ENCODE measurements at places on chromosomes 2 and 18.
A peak's percentile ranks its signal among the peaks of the same experiment; 100 is the strongest.

DNA sequence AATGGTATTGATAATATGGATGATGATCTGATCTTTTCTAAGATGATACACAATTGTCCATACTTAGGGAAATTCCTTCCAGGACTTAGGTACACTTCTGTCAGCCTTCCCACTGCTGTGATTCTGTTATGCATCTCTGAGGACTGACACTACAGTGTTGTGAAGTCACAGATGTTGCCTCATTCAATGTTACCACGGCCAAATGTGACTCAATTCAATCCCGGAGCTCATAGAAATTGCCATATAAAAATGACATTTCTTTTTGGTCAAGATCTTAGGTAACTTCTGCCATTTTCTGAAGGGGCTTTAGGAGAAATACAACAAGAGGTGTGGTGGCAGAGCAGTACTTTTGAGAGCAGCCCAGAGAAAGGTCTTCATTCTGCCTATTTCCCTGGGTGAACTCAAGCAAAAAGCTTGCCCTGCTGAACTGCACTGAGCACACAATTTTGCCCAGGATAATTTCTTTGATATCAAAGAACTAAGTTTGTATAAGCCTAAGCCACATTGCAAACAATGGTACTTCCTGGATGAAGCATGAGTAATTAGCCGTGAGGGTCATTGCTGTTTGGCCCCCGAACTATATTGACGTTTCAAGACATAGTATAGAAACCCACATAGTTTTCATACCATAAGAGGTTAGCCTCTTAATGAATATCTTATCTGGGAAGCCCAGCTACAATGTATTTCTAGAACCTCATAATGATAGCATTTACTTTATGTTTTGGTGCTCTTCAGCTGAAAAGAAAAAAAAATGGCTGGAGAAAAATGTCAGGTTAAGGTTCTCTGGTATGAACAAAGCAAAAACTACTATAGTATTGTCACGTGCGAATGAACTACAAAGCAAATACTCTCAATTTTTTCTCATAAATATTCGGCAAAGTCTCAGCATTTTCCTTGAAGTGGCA lies 437.4 kb downstream of the MEIS1 start:
- no peak for DNase-seq

- peak; percentile 37 for DNase-seq
These were observed 96.3 kb downstream of the FAM210A start for GRCh38 chr18:13629841-13630715.

GRCh38 chr2:61726456-61727209 lies 127.2 kb downstream of the FAM161A start:
- DNase-seq: no peak

GRCh38 chr2:237732790-237733381 lies 65.7 kb upstream of the RBM44 start:
- DNase-seq: no peak

GRCh38 chr2:222569826-222570225 lies 86.1 kb downstream of the FARSB start:
- no peak for DNase-seq

GRCh38 chr2:73894475-73894850 lies 1.7 kb downstream of the ACTG2 start:
- DNase-seq: no peak

- no peak for DNase-seq
These were observed 63.3 kb upstream of the EFEMP1 start for GRCh38 chr2:55986700-55987440.

DNA sequence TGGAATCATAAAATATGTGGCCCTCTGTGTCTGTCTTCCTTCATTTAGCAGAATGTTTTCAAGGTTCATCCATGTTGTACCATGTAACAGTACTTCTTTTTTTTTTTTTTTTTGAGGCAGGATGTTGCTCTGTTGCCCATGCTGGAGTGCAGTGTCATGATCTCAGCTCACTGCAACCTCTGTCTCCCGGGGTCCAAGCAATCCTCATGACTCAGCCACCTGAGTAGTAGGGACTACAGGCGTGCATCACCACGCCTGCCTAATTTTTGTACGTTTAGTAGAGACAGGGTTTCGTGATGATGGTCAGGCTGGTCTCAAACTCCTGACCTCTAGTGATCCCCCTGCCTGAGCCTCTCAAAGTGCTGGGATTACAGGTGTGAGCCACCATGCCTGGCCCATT lies 31.2 kb downstream of the RAB1A start:
- DNase-seq: no peak

DNA sequence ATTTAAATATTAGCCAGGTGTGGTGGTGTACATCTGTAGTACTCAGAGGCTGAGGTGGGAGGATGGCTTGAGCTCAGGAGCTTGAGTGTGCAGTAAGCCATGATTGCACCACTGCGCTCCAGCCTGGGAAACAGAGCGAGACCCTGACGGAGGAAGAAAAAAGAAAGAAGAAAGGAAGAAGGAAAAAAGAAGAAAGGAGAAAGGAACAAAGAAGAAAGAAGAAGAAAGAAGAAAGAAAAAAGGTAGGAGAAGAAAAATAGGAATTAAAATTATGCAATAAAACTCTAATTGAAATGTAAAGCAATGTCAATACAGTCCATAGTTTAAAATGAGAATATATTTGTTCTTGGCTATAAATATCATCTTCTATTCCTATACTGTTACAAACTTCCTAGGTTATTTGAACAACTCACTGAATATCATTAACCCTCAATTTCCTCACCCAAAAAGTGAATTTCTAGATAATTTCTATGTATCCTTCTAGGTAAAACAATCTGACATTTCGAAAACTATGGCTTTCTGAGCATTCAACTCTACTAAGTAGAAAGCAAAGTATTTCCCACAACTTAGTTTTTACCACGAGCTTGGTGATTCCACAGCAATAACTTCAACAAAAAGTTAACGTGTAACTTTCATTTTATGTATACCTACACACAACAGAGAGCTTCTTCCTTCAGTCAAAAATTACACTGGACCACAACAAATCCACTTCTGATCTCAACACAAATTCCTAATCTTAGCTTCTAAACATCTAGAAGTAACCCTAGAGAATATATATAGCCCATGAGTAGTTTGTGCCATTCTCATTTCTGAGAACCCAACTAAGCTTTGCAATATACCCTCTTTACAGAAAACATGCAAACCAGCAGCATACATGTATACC lies 19.7 kb downstream of the LPIN2 start:
- DNase-seq: no peak

DNA sequence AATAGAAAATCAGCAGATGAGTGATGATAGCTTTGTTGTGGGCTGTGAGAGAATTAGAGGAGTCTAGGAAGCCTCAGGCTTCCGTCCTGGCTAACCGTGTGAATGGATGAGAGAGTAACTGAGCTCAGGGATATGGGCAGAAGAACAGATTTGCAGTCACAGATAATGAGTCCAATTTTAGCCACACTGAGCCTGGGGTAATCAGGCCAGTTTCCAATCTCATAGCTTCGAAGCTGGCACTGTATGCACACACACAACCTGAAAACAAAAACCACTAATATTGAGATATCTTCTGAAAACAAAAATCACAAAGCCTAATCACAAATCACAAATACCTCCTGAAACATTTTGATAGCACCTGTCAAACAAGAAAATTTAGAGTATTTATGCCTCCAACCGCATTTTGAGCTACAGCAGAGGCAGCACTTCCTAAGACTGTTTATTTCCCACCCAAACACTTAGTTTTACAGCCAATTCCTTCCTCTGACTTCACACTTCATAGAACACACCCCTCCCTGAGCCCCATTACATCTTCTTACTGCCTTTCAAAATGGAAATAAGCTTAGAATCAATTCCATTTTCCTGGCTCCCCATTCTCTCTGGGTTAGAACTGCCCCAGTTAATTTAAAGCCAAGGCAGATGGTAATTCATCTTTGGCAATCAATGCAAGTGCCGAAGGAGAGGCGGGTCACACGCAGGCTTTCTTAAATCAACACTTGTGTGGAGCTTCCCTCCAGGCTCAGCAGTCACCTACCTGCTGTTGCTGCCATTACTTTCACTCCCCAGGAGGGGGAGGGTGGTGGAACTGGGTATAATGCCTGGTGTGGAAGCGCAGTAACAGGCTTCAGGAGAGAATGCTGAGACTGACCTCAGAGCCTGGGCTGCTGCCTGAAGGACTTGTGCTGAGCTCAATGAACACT lies 18.9 kb downstream of the TTR start:
- DNase-seq: no peak

GRCh38 chr2:213490087-213490486 lies 205.8 kb downstream of the SPAG16 start:
- DNase-seq: no peak

- DNase-seq: no peak
These were observed 90.2 kb downstream of the ZFP36L2 start for GRCh38 chr2:43136011-43136799.

DNA sequence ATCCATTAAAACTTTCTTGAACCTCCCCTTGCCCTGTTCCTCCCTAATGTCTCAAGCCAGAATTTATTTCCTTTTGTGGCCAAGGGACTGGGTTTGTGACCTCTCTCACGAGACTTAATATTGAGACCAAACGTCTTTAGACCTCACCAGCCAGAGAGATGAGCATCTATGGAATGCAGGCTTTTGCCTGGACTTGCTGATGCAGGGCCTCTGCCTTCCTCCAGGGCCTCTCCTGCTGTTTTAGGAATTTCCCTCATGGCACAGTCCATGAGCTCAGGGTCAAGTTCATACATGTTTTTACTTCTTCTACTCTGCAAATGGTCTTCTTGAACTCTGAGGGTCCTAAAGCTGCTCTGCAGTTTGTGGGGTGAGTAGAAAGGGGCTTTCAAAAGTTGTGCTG lies 22.3 kb downstream of the IL1B start:
- DNase-seq: no peak

- no peak for DNase-seq
These were observed 48.5 kb downstream of the SOCS6 start for GRCh38 chr18:70337139-70337972.

- no peak for DNase-seq
These were observed 33.5 kb upstream of the DAPL1 start for GRCh38 chr2:158761621-158762020.

- DNase-seq: no peak
These were observed 28.6 kb downstream of the MARCO start for GRCh38 chr2:118970396-118971135.

GRCh38 chr2:230913406-230914143 lies 11.5 kb downstream of the GPR55 start:
- DNase-seq: no peak

- no peak for DNase-seq
These were observed 135.3 kb downstream of the CCDC148 start for GRCh38 chr2:158321264-158321663.

DNA sequence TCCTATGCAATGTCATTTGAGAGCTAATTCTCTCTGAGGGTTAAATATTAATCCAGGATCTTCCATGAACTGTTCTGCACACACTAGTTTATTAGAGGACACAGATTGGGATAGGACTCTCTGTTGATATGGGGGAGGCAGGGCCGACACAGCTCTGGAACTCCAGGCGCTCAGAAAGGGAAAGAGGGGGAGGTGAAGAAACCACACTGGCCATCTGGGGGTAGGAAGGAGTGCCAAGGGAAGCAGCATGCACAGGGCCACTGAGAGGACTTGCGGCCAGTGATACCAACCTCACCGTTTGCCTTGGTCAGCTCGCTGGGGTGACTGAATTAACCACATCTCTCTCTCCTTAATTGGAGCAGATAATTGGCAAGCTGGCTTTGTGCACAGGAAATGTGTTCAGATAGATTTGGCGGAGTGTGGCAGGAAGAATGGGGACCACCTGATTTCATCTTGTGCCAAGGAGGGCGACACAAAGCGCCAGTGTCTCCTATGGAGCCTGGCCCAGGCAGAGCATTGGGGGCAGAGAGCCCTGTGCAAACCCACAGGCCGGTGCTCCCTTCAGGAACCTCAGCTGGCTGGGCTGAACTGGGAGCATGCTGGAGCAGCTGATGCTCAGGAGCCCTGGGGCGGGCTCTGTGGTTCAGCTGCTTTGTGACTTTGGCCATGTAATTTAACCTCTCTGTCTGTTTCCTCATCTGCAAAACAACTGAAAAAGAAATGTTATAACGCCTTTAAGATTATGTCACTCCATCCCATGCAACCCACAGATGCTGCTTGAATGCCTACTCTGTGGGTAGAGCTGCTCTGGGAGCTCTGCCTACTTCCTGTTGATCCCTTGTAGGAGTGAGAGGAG lies 114.7 kb upstream of the STON1 start:
- DNase-seq: no peak

- DNase-seq: no peak
These were observed 4.2 kb upstream of the AP1S3 start for GRCh38 chr2:223841436-223842190.

DNA sequence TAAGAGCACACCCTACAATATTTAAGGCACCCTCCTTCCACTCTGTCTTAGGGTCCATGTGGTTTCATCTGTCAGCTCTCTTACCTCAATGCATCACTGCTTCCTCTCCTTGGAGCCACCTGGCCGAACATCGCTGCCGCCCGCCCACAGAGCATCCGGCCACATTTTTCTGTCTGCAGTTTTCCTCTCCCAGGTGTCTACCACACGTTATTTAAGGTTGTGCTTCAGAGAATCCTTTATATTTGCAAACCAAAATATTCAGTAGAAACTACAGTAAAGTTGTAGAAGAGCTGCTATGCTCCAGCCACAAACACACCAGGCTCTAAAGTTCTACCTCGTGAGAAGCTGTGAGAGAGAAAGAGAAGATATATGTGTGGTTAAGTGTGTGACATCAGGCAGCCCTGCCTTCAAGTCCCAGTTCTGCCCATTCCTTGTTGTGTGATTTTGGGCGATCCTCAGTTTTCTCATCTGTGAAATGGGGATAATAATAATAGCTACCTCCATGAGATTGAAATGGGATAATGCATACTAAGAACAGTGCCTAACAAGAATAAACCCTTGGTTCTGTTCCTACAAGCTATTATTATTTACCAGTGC lies 4.9 kb upstream of the STK17B start:
- peak; percentile 54 for DNase-seq

- no peak for DNase-seq
These were observed 327.0 kb upstream of the THUMPD2 start for GRCh38 chr2:40106061-40106460.

GRCh38 chr2:15633971-15634346 lies 42.3 kb downstream of the DDX1 start:
- no peak for DNase-seq

GRCh38 chr18:44513233-44513632 lies 167.5 kb upstream of the SETBP1 start:
- DNase-seq: no peak

DNA sequence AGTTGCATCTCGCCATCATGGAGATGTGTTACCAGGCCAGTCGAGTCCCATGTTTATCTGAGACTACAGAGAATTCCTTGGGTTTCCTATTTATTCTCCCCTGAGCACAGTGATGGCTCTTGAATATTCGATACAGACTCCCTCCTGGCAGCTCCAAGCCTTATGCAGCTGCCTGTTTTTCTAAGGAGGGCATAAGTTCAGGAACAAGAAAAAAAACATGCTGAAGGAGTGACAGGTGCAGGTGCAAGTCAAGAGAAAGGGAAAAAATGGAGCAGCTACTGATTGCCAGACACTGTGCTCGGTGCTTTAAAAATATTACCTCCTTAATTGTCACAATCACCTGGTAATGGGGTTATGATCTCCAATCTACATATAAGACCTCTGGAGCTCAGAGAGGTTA lies 177.2 kb upstream of the DPP10 start:
- no peak for DNase-seq

GRCh38 chr2:219334076-219334475 lies 1.5 kb upstream of the RESP18 start:
- DNase-seq: no peak
